ENCODE measurements at places on chromosomes 7 and 10.
A peak's percentile ranks its signal among the peaks of the same experiment; 100 is the strongest.

DNA sequence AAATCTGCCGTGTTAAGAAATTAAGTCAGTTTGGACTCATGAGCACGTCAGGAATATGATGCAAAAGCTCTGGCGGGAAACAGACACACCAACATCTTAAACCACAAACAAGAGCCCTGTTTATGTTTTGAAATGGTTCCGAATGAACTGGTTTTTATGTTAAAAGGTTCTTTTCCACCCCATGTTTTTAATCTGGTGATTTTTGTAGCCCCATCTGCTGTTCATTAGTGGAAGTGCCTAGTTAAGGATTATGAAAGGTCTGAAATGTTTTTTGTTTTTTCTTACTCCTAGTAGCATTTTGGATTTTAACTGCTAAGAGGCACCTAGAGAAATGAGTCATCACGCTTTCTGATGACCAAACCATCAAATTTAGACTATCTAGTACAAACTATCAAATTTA is 404.1 kb upstream of the MKI67 start:
- no peak for DNase-seq

DNA sequence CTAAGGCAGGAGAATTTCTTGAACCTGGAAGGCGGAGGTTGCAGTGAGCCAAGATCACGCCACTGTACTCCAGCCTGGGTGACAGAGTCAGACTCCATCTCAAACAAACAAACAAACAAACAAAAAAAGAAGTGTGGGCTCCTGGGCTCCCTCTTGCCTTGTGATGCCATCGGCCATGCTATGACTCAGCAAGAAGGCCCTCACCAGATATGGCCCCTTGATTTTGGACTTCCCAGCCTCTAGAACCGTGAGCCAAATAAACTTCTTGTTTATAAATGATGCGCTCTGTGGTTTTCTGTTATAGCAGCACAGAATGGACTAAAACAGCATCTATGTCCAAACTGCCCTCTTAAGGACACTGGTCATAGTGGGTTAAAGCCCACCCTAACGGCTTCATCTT is 29.9 kb upstream of the RHEB start:
- DNase-seq, result no peak

GRCh38 chr7:150852371-150852905 is at the start of gene AOC1:
Gene AOC1 (plus strand): TSS chr7:150852517. CDS start chr7:150856471, 3,954 bp downstream.
- no peak for DNase-seq

GRCh38 chr7:112337892-112338291 is 112.4 kb upstream of the IFRD1 start:
- DNase-seq, result no peak

- DNase-seq, result no peak
Measured at GRCh38 chr10:109358325-109358724, 565.0 kb downstream of the XPNPEP1 start.

DNA sequence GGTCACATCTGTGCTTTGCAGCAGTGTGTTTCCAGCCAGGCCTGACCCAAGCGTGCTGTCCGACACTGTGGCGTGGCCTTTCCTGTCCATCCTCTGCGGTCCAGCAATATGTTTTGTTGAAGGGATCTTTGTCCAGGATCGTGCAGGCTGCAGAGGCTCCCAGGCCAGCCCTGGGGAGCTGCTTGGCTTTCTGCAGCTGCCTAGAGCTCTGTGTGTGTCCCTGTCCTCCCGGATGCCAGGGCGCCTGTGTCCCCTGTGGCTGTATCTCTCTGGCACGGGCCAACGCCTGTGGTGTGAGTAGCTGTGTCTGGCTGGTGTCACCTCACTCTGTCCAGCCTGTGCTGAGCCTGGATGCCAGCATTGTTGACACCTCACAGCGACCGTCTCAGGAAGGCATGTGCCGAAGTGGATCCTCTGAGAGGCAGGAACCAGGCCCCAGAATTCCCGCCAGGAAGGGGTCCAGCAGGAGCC is 94.5 kb downstream of the INPP5A start:
- no peak for DNase-seq

- no peak for DNase-seq
Measured at GRCh38 chr10:122044713-122045112, 55.8 kb downstream of the TACC2 start.

DNA sequence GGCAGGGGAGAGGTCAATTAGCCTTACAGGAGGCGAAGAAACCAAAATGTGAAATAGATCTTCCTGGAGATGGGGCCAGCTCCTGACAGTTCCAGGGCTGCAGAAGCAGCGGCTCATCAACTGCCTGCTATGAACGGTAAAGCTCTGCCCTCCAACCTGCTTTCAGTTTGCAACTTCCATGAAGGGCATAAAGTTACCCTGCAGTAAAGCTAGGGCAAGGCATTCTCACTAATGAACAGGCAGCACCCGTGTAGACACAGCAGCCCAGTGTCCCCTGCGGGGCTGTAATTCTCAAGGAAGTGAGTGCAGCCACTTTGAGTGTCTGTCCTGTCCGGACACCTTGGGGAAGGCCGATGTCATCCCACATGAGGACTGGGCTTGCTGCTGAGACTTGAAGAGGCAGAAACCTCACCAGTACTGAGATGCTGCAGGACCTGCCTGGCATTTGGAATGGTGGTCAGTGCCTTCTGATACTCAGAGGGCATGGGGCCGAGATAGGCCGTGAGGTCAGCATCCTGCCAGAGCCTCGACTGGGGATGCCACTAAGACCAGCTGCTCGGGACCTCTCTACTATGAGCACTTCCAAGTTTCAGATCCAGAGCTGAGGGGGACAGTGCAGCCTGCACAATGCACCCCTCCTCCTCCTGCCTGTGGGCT is 26.1 kb upstream of the C10orf53 start:
- no peak for DNase-seq

- DNase-seq, result no peak
Measured at GRCh38 chr7:1466524-1467271, 7.4 kb upstream of the MICALL2 start.

DNA sequence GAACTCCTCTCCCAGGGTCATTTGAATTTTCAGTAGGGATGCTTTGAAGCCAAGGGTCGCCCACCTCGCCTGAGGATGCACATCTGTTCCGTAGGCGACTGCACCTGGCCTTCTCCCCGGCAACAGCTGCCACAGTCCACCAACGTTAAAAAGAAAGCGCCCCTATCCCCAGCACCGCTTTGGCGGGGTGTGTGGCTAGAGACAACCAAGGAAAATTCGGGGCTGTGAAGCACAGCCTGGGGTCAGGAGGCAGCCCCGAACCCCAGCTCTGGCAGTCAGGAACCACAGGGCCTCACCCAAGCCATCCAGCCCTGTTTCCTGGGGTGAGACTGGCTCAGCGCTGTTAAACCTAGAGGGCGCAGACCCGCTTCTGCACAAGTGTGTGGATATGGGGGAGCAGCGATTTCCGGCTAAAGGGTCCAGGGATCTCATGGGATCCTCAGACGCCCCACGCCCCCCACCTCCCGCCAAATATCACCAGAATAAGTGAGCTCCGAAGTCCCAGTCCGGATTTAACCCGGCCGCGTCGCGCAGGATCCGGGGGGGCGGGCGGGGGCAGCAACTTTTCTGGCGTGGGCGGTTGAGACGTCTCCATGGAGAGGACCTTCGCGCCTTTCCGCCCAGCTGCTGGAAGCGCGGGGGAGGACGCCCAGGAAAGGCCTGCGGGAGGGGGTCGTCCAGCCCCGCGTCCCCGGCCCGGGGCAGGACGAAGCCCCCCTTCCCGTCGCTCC is 822 bp downstream of the ZC3HAV1L start:
- peak; percentile 77 for DNase-seq

GRCh38 chr10:86329093-86329710 is 37.4 kb downstream of the GRID1 start:
- DNase-seq, result no peak

Data from GM20000 (cell line).